Foreskin fibroblast (primary cell): ENCODE measurements at places on chromosomes 7 and 10.
A peak's percentile ranks its signal among the peaks of the same experiment; 100 is the strongest.

DNA sequence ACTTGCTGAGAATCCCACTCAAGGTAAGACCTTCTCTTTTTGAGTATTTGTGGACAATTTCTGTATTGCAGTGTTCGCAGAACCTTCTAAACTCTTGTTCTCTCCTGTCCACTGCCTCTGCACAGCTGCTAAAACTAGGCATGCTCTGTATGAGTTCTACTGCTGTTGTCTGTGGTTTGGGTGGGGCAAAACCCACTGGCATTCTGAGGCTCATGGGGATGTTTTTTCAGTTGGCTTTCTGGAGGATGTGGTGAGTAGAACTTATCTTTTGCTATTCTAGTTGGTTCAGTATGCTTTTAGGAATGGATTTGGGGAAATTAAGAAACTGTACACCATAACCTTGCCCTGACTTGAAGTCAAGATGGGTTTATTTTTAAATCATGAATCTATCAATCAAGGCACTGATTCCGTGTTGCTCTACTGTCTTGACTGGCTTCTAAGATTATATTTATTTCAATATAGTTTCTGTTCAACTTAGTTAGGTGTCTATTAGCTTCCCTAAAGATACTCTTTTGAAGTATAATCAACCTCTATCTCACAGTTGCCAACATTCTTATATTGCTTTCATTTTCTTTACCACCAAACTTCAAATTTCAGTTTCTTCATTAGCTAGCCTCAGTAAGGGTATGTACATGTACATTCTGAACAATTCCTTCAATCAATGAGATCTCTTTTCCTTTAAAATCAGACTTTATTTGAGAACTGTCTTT is 25.0 kb upstream of the C1GALT1 start:
- DNase-seq = peak; percentile 85

GRCh38 chr10:25498645-25499044 is 323.8 kb downstream of the GPR158 start:
- DNase-seq = no peak

DNA sequence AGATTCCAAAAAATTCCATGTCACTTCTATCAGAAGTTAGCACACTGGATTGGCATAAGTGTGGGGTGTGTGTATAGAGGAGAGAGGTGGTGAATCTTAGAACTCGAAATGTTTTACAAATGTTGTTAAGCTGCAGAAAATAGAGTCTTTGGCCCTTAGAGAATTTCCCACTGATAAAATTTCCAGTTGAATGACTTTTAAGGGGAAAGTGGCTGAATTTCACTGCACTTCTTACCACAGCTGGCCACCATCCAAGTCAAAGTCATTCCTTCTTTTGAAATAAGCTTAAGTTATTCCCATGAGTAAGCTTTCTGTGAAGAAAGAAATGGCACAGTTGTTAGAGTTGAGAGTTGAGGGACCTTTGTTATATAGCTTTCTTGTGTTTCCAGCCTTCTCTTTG is 13.9 kb downstream of the VCL start:
- peak; percentile 83 for DNase-seq

- DNase-seq = peak; percentile 34
These were observed 80.7 kb upstream of the RPA3 start for GRCh38 chr7:7799138-7799537.

GRCh38 chr7:34835901-34836600 is 178.0 kb downstream of the NPSR1 start:
- no peak for DNase-seq

GRCh38 chr7:44063547-44063893 is 1.8 kb downstream of the PGAM2 start:
- DNase-seq = no peak

DNA sequence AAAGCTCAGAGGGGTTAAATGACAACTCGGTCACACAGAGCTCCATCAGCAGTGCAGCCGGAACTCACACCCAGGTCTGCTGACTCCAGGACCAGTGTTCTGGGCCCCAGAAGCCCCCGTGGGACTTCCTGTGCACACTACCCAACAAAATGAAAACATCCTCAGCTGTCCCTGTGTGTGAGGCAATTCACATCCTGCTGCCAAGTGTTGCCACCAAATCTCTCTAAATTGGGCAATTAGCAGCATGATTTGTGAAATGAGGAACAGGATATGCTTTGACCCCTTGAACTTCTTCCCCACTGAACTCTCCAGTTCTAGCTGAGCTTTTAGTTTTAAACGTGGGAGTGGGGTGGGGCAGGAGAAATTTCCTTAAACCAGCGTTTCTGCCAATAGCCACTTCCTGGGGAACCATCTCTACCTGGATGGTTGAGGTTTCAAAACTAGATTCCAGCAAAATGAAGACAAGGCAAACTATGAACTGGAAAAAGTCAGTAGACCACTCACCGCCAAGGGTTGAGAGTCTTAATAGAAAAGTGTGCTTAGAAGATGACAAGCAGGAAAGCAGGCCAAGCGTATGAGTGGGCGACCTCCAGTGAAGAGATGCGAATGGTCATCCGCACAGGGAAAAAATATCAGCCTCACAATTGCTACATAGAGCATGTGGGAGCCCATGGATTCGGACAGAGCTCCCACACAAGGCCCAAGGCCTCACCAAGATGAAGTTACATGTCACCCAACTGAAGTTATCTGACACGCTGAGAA is 51.9 kb upstream of the CHST15 start:
- DNase-seq = peak; percentile 43

DNA sequence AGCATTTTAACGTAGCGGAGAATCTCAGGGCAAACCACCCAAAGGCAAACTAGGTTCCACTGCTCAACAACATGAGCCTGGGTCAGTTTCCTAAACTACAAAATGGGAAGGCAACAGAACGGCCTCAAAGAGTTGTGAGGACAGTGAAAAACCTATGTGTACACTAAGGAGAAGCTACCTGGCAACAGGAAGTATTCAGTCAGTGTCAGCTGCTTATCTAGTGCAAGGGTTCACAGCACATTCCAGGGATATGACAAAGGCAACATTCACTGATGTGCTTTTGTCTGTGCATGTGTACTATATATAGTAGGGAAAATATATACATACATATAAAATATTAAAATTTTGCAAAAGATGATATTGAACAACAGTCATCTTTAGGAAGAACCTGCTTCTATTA is 17.2 kb downstream of the NUDCD3 start:
- peak; percentile 30 for DNase-seq

DNA sequence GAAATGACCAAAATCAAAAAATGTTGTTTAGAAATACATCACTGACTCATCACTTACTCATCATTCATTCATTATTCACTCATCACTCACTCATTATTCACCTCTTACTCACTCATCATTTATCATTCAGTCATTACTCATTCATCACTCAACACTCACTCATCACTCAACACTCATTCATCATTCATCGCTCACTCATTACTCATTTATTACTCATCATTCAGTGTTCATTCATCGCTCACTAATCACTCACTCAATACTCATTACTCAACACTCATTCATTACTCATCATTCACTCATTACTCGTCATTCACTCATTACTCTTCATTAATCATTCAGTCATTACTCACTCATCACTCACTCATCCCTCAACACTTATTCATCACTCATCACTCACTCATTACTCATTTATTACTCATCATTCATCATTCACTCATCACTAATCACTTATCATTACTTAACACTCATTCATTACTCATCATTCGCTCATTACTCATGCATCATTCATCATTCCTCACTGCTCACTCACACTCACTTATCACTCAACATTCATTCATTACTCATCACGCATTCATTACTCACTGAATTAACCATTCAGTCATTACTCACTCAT is 238.5 kb downstream of the ADARB2 start:
- no peak for DNase-seq

- DNase-seq = peak; percentile 18
These were observed 18.9 kb downstream of the ANLN start for GRCh38 chr7:36408589-36408988.

- DNase-seq = no peak
These were observed 668.5 kb upstream of the AUTS2 start for GRCh38 chr7:68929781-68930261.

DNA sequence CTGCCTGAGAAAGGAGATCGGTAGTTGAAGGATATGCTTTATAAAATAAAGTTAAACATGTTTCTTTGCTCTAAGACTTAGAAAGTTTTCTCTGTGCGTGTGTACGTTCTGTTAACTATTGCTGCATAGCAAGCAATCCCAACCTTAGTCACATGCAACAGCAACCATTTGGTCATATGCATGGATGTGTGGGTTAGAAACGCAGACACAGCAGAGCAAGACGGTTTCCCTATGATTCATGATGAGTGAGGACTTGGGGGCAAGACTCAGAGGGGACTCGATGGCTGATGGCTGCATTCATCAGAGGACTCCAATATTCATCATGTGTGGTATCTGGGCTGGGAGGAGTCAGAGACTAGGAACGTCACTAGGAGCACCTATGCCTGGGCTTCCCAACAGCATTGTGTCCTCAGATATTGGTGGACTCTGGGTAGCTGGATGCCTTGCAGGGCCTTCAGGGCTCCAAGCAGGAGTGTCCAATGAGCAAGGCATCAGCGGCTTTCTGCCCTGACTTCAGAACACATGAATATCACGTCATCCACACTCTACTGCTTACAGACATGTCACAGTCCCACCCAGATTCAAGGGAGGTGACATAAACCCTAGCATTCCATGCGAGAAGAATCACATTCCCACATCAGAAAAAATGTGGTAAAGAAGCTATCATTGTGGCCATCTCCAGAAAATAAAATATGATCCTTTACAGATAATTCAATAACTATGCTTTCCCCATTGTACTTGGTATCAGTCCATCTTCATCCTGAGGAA is 731.2 kb downstream of the TNS3 start:
- no peak for DNase-seq

GRCh38 chr10:67539312-67539711 is 156.7 kb downstream of the CTNNA3 start:
- DNase-seq = no peak

- DNase-seq = peak; percentile 24
These were observed 6.7 kb upstream of the COA1 start for GRCh38 chr7:43735802-43736603.

- DNase-seq = no peak
These were observed 1096.9 kb upstream of the POT1 start for GRCh38 chr7:126026421-126027088.

GRCh38 chr10:125162120-125162931 is 2.0 kb upstream of the CTBP2 start:
- DNase-seq = no peak

DNA sequence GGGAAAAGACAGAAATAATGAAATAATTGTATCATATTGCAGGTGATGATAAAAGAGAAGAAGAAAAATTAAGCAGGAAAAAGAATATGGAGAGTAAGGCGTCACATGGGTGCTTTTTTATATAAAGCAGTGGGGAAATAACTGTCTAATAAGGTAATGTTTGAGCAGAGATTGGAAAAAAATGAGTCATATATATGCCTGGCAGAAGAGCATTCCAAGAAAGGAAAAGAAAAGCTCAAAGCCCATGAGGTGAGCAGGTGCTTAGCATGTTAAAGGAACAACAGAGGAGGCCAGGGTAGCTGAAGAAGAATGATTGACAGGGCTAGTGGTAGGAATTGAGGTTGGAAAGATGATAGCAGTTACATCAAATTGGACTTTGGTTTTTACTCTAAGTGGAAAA is 739.5 kb downstream of the SORCS1 start:
- peak; percentile 47 for DNase-seq

DNA sequence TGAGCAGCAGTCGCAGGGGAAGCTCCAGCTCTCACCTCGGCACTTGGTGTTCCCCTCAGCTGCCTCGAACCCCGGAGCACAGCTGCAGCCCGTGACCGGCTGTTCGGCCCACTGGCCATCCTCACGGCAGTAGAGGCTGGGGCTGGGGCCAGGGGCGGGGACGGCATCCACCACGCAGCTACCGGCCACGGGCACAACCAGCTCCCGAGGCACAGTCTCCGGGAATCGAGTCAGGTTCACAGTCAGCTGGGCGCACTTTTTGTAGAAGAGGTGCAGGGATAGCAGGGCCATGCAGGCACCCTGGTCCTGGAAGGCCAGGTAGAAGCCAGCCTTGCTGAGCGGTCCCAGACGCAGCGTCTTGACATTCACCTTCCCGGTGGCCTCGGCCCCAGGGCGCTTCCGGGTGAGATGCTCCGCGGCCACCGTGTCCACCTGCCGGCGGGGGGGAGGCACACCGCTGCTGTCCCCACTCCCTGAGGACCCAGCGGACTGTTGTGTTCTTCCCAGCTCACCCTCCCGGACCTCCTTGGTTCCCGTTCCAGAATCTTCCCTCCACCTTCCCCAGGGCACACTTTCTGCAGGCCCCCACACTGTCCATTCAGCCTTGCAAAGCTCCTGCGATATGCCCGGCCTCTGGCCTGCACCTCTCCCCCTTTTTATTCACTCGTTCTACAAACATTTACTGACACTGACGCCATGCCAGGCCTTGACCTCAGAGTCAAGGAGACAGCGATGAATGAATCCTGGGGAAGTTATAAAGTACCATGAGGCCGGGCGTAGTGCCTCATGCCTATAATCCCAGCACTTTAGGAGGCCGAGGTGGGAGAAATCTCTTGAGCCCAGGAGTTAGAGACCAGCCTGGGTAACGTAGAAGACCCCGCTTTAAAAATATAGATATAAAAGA is 4.8 kb downstream of the EPHB4 start:
- no peak for DNase-seq

- no peak for DNase-seq
These were observed 268.4 kb downstream of the TCERG1L start for GRCh38 chr10:131043039-131043691.

DNA sequence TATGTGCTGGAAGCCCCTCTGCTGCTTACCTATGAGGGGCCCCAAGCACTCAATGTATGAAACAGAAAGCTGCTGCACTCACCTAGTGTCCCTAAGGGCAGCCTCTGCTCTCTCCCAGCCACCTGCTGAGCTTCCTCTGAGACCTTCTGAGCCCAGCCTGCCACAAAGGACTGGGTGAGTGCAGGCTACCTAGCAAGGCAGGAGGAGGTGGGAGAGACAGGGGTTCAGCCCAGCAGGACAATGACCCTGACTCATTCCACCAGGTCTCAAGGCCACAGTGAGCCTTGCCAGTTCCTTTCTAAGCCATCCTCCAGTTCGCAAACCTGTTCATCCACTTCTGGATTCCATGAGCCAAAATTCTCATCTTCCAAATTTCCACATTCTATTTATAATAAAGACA is 16.3 kb downstream of the VOPP1 start:
- no peak for DNase-seq
